ENCODE measurements at places on chromosomes 1 and 21.

- DNase-seq = no peak
These were observed 34.1 kb upstream of the RNF187 start for GRCh38 chr1:228453022-228453560.

GRCh38 chr1:45359882-45360513 lies 19.8 kb upstream of the MUTYH start:
- DNase-seq = peak; percentile 11

- DNase-seq = no peak
These were observed 82.0 kb downstream of the KCNK1 start for GRCh38 chr1:233695901-233696300.

- DNase-seq = no peak
These were observed 26.4 kb upstream of the CLIC6 start for GRCh38 chr21:34642211-34643075.

- no peak for DNase-seq
These were observed 227.3 kb upstream of the TMEM51 start for GRCh38 chr1:14926229-14926628.

DNA sequence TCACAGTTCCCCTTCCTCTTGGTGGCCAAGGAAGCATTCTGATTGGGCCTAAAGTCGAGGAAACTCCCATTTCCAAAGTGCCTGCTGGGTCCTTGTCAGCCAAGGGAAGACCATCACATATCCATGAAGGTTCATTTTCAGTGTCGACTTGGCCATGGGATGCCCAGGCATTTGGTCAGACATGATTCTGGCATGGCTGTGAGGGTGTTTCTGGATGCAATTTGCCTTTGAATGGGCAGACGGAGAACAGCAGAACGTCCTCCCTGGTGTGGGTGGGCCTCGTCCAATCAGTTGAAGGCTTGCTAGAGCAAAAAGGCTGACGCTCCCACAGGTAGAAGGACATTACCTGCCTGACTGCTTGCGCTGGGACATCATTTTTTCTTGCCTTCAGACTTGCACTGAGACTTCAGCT lies 48.3 kb upstream of the LBR start:
- DNase-seq = no peak

All from activated CD4-positive, CD25-positive, alpha-beta regulatory T cell (primary cell).